ENCODE measurements at places on chromosomes 4 and X.
A peak's percentile ranks its signal among the peaks of the same experiment; 100 is the strongest.

- no peak for DNase-seq
Measured at GRCh38 chr4:110361921-110362320, 114.0 kb upstream of the ENPEP start.

GRCh38 chrX:63186137-63186536 is 165.0 kb downstream of the SPIN4 start:
- no peak for DNase-seq

DNA sequence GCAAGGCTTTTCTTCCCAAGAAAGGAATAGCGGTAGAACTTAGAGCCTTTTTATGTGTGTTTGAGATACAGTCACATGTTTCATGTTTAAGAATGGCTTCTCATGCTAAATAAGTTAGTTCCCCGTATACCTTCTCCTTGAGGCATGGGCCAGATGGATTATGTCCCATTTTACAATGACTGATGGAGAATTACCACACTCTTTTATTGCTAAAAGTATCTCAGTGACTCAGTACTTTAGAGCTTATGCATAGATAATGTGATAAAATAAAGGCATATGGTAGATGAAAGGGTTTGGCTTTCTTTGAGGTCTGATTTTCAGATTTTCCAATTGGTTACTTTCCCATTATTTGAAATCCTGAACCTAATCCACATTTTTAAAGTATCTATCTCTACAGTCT is 121.8 kb upstream of the BMPR1B start:
- no peak for DNase-seq

DNA sequence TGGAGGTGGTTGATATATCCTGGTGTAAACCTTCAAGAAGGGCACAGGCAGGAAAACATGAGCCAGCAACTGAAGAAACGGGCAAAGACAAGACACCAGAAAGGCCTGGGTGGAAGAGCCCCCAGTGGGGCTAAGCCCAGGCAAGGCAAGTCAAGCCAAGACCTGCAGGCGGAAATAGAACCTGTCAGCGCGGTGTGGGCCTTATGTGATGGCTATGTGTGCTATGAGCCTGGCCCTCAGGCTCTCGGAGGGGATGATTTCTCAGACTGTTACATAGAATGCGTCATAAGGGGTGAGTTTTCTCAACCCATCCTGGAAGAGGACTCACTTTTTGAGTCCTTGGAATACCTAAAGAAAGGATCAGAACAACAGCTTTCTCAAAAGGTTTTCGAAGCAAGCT is 7.2 kb downstream of the ZFP42 start:
- DNase-seq: no peak

DNA sequence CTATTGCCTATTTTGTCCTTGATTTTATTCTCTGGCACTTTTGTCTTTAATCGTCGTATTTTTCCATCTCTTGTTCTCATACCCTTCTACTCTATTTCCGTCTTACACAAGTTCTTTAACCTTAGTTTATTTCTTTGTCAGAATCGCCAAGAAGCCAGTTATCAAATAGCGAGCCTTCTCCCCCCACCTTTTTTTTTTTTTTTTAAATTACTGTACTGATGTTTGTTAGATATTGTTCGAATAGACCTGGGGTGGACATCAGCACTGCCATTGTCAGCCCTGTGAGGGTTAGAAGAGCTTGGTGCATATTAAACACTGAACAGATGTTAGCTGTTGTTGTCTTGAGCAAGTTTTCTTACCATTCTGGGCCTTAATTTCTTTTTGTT is 1.2 kb downstream of the SPCS3 start:
- no peak for DNase-seq

- DNase-seq: no peak
Measured at GRCh38 chrX:19966056-19966455, 24.8 kb downstream of the BCLAF3 start.

DNA sequence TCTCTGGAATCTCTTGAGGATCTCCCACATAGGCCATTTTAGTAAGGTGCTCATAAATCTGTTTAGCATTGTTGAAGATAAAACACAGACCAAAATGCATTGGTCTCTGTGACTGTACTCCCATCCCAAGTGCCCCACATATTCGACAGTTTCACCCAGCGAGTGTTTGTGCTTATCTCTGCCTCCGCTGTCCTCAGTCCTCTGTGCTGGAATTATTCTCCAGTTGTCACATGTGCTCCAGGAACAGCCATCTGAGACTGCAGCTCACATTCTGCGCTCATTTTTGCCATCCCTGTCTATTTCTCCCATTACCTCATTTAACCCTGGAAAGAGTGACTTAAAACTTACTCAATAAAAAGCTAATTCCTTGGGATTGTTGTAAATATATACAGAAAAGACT is 27.6 kb upstream of the DCHS2 start:
- DNase-seq: no peak

- no peak for DNase-seq
Measured at GRCh38 chr4:21535898-21536297, 412.7 kb downstream of the KCNIP4 start.

GRCh38 chrX:49312176-49312575 is 8.7 kb downstream of the GAGE10 start:
- DNase-seq: no peak

DNA sequence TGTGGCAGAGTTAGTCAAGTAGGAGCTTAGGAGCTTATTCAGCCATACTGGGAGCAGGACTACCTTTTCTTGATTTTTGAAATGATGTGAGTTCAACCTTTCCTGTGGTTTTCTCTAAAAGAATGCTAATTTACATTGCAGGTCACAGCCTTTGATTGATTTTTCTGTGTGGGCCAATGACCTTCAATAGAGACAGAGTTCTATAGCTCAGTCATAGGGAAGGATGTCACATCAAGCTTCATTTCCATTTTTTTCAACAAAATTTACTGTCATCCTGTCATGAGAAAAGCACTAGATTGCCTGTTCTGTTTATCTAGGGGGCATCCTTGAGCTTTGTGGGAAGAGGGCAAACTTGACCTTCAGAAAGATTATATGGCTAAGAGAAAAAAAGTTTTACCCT is 448.7 kb downstream of the MID1IP1 start:
- no peak for DNase-seq

- no peak for DNase-seq
Measured at GRCh38 chrX:93420090-93420489, 253.3 kb downstream of the NAP1L3 start.

DNA sequence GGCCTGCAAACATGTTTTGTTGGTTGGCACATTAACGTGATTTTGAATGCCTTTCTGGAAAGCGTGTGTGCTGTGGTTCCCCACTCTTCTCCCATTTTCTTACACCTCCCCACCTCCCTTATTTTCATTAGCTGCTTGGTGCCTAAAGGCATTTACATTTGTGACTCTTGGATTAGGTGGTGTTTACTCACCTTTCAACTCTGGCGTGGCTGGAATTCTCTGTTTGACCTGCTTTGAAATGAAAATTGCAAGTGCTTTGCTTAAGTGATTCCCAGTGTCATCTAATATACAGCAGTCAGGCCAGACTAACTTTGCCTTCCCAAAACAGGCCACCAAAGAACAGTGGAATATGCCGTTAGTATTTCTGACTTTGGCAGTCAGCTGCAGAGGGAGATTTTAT is 80.5 kb downstream of the NHSL2 start:
- DNase-seq: no peak

GRCh38 chr4:110963662-110964280 is 340.9 kb upstream of the PITX2 start:
- no peak for DNase-seq

DNA sequence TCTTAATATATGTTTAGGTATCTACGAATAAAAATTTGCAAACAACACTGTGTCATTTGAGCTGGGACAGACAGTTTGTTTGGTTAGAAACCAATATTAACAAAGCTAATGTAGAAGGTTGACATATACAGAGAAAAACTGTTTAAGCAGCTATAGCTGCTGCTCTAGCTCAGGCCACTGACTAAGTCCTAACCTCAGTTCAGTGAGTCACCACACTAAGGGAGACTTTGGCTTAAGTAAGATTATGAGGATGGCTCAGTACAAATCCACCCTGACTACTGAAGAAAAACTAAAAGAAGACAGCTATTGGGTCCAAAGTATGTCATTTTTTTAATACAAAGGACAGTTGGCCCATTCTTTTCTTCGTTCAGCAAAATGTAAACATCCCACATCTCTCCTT is 717.3 kb upstream of the ACTRT1 start:
- no peak for DNase-seq

DNA sequence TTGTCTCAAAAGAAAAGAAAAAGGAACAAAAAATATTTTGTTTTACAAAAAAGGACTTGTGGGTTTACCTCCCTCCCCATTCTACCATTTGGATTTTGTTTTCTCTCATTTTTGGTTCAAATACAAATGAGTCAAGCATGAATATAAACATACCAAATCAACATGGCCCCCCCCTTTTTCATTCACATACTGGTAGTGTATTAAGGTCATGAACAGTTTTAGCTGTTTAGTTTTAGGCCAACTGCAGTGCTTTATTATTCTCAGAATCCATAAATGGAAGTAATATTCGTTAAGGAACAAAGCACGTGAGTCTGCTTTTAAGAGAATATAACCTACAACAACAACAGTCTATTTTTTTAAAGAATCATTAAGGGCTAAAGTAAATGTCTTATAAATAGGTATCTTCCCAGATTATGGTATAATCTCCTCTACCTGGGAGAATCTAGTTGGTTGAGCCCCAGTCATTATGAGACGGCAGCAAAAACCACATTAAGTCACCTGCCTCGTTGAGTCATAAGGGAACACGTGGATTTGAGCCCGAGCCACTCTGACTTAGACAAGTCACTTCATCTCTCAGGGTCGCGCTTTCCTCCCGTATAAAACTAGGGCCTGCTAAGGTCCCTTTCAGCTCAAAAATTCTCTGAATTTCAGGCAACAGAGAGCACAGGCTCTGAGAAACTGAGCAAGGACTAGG is 26.7 kb downstream of the BCLAF3 start:
- peak; percentile 58 for DNase-seq

DNA sequence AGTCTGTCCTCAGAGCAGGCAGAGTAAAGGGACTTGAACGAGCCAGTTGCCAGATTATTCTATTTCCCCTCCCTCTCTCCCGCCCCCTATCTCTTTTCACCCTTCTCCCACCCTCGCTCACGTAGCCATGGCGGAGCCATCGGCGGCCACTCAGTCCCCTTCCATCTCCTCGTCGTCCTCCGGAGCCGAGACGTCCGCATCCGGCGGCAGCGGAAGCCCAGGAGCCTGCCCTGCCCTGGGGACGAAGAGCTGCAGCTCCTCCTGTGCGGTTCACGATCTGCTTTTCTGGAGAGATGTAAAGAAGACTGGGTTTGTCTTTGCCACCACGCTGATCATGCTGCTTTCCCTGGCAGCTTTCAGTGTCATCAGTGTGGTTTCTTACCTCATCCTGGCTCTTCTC is 106.2 kb upstream of the SMAD1 start:
- no peak for DNase-seq

DNA sequence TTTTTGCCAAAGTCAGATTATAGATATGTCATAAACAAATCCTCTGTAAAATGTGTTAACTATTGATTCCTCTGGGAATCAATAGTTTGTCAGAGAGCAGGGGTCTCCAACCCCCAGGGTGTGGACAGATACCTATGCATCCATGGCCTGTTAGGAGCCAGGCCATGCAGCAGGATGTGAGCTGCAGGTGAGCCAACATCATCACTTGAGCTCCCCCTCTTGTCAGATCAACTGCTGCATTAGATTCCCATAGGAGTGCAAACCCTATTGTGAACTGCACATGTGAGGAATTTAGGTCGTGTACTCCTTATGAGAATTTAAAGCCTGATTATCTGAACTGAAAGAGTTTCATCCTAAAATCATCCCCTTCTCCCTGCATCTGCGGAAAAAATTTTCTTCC is 1365.4 kb downstream of the ARAP2 start:
- no peak for DNase-seq

DNA sequence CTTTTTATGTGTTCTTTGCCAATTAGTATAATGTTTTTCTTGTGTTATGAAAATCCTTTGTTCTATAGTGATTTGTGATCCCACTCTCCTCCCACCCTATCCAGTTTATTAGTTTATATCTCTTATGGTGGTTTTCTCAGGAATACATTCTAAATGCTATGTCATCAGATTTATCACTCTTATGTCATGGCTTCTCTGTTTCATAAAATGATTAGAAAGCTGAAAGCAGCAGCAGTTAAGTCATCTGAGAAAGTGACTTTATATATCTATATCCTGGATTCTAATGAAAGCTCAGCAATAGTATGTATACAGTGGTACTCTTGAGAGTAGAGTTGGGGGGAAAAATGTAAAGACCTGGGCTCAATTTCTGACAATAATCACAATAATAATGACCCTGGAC is 41.2 kb downstream of the NCAPG start:
- no peak for DNase-seq

- no peak for DNase-seq
Measured at GRCh38 chrX:13198056-13198761, 121.6 kb downstream of the ATXN3L start.

- DNase-seq: no peak
Measured at GRCh38 chr4:31365006-31365690, 645.0 kb downstream of the PCDH7 start.

GRCh38 chr4:113756005-113756410 is 5.5 kb downstream of the CAMK2D start:
- DNase-seq: no peak

- DNase-seq: no peak
Measured at GRCh38 chrX:39848243-39848642, 249.5 kb downstream of the BCOR start.

GRCh38 chrX:120301497-120301896 is 9.8 kb downstream of the TMEM255A start:
- DNase-seq: no peak

- DNase-seq: no peak
Measured at GRCh38 chrX:52280812-52281211, 88.0 kb upstream of the XAGE2 start.

GRCh38 chr4:42906341-42906740 is 13.8 kb downstream of the GRXCR1 start:
- no peak for DNase-seq

DNA sequence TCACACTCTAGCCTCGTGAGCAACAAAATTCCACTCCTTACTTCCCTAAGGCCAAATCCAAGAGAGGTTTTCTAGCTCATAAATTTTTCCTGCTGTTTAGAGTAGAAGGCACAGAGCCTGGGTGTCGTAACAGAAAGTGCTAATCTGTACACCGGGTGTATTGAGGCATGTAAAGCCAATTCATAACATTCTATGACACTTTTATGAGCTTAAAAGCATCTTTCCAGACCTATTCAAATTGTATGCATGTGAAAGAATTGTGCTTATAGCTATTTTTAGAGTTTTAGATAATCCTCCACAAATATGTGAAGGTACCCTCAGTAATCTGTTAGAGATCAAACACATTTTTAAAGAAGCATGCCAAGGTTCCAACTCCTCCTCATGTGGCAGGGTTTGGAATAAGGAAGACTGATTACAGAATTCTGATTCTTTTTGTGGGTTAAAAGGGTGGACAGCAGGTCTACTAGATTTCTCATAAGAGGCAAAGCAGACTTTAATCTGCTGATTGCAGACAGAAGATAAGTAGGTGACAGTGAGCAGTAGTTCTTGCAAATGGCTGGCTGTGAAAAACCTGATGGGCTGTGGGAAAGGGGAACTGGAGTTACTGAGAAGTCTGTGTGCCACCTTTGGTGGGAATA is 25.5 kb upstream of the LRCH2 start:
- DNase-seq: no peak

DNA sequence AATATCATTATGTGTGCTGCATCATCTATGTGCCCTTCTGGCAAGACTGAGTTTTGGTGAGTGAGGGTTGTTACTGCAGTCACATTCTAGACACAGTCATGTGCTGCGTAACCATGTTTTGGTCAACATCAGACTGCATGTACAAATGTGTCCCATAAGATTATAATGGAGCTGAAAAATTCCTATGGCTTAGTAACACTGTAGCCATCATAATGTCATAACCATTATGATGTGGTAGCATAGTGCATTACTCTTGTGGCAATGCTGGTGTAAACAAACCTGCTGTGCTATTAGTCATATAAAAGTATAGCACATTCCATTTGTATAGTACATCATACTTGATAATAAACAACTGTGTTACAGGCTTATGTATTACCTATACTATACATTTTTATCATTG is 198.1 kb upstream of the NUDT6 start:
- no peak for DNase-seq
